ENCODE measurements at places on chromosomes 5 and 9.

GRCh38 chr5:111507276-111507675 lies 5.1 kb downstream of the STARD4 start:
- DNase-seq, result no peak

DNA sequence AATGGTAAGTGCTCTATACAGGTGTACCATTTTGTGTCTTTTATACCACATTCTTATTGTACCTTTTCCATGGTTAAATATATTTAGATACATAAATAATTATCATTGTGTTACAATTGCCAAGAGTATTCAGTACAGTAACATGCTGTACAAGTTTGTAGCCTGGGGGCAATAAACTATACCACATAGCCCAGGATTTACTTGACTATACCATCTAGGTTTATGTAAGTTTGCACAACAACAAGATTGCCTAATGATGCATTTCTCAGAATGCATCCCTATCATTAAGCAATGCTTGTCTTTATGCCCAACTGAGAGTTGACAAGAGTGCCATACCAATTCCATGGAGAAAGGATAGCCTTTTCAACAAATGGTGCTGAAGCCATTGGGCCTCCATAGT lies 136.7 kb upstream of the PJA2 start:
- no peak for DNase-seq

- DNase-seq, result no peak
These were observed 11.7 kb downstream of the CER1 start for GRCh38 chr9:14710804-14711203.

GRCh38 chr9:19720377-19720776 lies 68.5 kb downstream of the SLC24A2 start:
- DNase-seq, result no peak

GRCh38 chr5:121018004-121018403 lies 553.9 kb downstream of the PRR16 start:
- no peak for DNase-seq

- peak; percentile 80 for DNase-seq
These were observed at the start of gene ABLIM3 for GRCh38 chr5:149141224-149141956. TSS of gene ABLIM3 (plus strand) at chr5:149141493. CDS start at chr5:149142096, 603 bp downstream.

DNA sequence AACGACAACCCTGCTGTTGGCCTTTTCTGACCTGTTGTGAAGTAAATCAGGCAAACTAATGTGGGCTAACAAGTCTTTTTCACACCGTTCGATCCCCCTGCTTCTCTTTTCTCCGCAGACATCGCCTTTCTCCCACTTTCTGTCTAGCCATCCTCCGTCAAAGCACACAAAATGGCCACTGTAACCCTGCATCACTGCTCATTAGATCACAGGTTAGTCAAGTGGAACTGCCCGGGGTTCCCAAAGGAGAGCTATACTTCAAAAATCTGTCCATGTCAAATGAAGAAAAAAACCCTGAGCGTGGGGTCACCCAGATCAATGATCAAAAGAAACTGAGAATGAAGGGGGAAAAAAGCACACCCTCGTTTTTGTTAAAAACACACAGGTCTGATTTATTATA lies 212.1 kb downstream of the ARL15 start:
- no peak for DNase-seq

DNA sequence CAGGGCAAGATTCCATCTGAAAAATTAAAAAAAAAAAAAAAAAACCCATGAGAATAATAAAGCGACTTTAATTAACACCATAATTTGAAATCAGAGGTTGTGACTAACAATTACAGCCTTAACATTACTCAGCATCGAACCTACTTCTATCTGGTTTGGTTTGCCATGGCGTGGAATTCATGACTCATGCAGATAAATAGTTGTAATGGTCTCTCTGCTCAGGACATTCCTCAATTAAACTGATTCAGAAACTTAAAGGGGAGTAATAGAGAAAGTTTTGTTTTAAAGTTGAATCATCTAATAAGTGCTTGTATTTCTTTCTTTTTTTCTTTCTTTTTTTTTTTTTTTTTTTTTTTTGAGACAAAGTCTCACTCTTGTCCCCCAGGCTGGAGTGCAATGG lies 135.5 kb downstream of the SPATA31D1 start:
- no peak for DNase-seq

DNA sequence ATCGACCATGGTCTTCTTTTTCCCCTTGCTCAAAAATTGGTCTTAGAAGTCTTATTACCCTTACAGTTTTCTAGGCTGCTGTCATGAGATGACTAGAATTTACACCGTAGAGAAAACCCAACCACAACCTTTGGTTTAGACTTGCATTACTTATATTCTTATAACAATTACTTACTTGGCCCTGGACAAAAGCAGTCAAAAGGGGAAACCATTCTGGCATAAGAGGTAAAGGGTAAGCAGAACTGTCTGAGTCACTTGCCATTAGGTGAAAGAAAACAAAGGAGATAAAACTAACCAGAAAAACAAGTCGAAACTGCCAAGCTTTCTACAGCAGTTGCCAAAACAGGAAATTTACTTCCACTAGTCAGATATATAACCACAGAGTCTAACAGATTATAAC lies 17.9 kb downstream of the TMEM245 start:
- no peak for DNase-seq

DNA sequence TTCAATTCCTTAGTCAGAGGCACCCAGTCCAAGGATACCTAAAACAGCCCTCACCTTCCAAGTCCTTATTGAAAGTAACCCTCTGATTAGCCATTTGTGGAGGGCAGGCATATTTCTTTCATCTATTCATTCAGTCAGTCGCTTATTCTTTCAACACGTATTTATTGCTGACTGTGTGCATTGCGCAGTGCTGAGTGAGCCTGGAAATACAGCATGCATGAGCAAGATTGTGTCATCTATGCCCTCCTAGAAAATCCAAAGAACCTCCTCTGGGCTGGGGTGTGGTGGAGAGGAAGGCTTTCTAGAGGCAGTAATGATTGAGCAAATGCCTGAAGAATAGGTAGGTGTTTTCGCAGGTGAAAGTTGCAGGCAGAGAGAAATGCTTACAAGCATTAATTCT lies 8.5 kb upstream of the FEM1C start:
- no peak for DNase-seq

DNA sequence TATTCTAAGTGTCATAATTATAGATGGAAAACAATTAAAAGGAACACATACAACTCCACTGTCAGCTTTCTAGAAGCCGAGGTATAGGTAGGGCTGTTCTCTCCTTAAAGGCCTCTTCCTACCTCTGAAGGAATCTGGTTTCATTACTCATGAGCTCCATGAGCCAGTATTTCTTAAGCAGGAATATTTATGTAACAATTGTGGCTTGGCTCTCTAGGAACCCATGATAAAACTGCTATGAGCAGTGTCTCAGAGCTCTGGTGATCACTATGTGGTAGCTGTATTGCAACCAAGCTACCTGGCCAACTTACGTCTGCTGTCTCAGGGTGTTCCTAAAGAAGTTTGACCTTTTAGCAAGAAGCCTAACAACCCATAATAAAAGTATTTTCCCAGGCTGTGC lies 157.7 kb downstream of the CEP120 start:
- DNase-seq, result no peak

DNA sequence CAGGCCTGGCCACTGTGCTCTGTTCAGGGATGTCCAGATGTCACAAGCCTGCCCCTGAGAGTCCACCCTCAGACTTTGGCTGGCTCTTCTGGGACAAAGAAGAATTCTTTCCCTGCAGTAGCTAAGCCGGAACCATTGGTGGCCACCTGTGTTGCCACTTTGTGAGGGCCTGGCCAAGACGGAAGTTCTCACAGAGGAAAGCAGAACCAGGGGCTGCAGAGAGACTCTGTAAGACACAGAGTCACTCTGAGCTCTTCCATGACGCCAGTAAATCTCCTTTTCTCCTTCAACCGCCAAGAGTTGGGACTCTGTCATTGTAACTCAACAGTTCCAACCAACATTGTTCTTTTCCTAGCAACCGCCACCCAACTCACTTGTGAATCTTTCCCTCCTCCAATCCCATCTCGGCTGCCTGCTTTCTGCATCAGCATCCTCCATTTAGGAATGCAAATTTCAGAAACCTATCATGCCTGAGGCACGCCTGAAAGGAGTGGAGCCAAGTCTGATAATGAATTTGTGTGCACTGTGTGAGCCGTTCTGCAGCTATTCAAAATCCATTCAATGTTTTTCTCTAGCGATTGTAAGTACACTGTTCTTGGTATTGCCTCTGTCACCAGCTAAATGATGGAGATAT lies 37.8 kb upstream of the ATP6V1G1 start:
- DNase-seq, result no peak

DNA sequence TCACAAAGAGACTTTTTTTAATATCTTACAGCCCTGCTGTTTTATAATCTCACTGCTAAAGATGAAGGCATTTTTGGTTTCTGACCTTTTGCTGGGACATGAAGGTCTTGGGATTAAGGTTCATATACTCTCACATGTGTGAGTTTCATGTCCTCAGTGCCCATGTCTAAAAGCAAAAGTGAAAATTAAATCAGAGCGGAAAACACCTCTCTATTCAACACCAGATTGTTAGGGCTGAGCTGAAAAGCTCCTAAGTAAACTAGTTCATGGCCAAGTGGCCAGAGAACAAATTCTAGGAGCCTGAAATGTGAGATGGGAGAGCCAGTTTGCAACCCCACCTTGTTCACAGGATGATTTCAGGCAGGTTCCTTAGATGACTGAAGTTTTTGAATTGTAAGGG lies 110.9 kb downstream of the GRIA1 start:
- DNase-seq, result no peak

GRCh38 chr9:84812355-84812754 lies 142.8 kb downstream of the NTRK2 start:
- DNase-seq, result no peak

GRCh38 chr5:138111937-138112336 lies 27.3 kb downstream of the NME5 start:
- no peak for DNase-seq

GRCh38 chr5:134435560-134435959 lies 23.9 kb upstream of the CDKN2AIPNL start:
- DNase-seq, result peak; percentile 22

GRCh38 chr5:123286891-123287290 lies 136.3 kb downstream of the CEP120 start:
- DNase-seq, result no peak

DNA sequence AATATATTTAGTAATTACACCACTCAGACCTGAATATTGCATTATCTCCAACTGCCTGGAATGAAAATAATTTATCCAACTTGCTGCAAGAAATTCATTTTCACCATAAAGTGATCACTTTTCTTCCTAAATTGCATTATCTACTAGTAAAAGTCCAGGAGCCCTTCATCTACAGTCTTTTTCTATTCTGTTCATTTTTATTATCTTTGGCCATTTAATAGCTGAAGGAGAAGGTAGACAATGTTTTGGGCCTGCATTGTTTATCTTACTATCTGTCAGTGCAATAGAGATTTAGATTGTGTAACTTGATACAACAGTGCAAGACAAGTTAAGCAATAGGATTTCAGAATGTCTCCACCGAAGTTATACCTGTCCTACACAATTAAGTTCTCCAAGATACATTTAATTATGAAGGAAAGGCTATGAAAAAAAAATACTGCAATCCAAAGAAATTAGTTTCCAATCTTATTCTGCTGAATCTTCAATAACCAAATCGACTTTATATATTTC lies 1339.7 kb upstream of the CDH6 start:
- DNase-seq, result no peak

GRCh38 chr9:124720429-124721108 lies 50.5 kb downstream of the NR6A1 start:
- DNase-seq, result no peak

GRCh38 chr9:98074115-98074990 lies 17.8 kb downstream of the NANS start:
- peak; percentile 77 for DNase-seq

GRCh38 chr5:12625667-12626263 lies 721.5 kb upstream of the CTNND2 start:
- DNase-seq, result no peak

DNA sequence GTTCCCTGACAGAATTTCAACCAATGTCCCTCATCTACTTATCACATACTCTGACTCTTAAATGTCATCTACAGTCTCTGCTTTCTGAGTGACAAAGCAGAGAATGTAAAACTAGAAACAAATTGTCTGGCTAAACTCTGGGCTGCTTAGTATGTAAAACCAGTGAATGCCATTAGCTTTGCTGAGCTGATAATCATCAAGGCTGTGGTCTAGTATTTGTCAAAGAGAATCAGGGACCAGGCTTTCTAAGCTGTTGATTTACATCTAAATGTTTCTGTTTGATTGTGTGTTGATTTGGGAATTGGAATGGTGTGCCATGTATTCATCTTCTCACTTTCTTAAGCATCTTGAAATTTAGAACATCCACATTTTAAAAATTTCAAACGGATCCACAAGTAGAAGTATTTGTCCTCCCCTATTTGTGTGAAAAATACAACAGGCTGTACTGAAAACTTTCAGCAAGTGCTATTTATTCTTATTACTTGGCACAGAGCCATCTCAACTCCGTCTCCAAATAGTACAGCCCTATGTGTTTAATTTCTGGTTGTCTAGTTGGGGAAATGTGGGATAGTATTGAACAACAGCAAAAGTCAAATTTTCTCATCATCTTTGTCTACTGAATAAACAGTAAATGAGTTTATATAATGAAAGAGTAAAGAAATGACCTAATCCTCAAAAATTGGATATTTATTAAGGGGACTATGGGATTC lies 251.5 kb downstream of the KCTD16 start:
- no peak for DNase-seq

DNA sequence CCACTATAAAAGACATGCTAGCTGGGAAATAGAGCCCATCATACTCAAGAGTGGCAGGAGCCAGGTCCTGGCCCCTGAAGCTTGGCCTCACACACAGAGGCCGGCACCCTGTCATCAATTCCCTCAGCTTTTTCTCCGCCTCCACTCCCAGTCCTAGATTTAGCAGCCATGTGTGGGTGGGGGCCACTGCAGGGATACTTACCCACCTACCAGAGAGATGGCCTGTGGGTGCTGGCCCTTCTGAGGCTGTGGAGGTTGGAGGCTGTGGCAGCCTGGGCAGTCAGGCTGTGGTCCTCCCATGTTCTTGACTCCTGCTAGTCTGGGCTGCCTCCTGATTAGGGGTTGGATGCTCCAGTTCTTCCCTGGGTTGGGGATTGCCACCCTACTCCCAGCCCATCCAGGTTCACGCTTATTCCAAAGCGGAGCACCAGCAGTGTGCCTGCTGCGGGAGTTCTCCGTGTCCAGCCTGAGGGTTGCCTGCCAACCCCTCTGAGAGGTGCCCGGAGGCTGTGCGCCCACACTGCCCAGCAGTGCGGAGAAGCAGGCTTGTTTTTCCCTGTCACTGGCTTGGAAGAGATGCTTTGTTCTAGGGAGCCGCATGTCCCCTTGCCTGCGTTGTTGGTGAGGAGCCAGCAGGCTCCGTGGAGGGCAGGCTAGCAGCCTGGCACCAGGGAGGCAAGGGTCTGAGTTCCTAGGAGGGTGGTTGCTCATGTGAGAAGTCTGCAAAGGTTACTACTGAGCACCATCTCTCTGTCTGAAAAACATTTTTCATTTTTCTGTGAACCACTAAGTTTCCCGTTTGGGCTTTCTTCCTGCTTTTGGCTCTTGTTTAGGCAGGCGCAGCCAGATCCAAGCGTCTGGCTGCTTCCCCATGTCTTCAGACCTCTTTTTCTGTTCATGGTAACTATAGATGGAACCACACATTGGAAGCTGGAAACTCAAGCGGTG lies 7.5 kb downstream of the SLC22A5 start:
- no peak for DNase-seq

DNA sequence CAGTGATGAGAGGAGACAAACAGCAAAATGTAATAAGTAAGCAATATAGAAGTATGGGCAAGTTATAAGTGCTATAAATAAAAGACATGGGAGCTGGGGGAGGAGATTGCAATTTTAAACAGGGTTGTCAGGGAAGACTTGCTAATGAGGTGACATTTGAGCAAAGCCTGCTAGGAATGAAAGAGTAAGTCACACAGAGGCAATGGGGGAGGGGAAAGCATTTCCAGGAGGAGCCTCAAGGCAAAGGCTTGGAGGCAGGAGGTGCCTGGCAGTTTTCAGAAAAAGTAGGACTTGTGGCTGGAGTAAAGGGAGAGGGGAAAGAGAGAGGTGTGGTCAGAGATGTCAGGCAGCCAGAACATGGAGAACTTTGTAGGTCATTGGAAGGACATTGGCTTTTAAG lies 124.4 kb upstream of the NMUR2 start:
- no peak for DNase-seq

All from stimulated activated naive CD8-positive, alpha-beta T cell treated with anti-CD3 and anti-CD28 coated beads, Interleukin-15, Interleukin-2, amounts not matched to agents 100 U/mL and 50 U/mL, for 24 hours (primary cell).